Omental fat pad (tissue), 4 donors: ENCODE measurements at places on chromosomes 3 and 15.

GRCh38 chr15:83250781-83251180, 33.7 kb downstream of the BNC1 start:
- no peak for DNase-seq

- DNase-seq, result no peak
Measured at GRCh38 chr3:184748219-184749135, 36.6 kb upstream of the MAGEF1 start.

DNA sequence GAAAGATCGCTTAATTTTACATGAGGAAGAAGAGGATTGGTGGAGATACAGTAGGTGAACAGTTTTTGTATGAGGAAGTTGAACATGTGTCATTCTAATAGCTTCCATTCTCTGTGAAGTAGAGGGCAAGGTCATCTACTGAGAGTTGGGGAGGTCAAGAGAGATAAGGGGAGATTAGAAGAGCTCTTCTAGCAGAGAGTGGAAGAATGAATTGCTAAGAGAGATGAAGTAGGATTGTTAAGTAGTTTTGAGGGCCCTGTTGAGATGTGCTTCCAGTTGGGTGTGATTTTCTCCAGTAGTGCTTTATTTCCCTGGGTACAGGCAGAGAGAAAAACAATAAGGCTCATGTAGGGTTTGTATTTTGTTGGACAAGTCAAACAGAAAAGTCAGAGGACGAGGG, 5.2 kb downstream of the OPA1 start:
- no peak for DNase-seq

DNA sequence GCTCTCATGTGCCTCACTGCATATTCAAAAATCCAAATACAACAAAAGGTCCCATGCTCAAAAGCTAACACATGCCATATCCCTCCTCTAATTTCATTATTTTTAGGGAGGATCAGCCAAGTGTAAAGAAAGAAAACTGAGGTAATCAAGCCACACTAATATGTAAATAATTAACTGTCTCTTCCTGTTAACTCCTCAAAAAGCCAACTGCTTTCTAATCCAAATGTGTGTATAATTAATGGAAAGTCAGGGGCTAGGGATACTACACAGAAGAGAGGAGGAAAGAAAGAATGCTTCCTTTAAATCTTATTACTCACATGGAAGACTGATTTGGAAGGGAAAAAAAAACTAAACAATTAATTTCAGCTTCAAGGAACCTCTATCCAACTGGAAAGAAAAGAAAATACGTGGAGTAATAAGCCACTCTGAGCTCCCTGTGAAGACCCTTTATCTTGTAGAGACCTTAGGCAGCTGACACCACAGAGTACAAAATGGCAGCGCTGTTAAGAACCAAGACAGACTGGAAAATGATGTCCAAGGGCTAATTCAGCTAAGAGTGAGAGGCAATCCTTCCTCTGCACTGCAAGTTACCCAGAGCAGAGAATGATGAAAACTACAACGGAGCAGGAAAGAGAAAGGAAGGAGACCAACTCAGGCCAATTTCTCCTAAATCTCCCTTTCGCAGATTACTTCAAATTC, 56.8 kb downstream of the ZNF148 start:
- DNase-seq, result no peak

GRCh38 chr15:95503640-95504225, 826.8 kb upstream of the NR2F2 start:
- DNase-seq, result no peak

DNA sequence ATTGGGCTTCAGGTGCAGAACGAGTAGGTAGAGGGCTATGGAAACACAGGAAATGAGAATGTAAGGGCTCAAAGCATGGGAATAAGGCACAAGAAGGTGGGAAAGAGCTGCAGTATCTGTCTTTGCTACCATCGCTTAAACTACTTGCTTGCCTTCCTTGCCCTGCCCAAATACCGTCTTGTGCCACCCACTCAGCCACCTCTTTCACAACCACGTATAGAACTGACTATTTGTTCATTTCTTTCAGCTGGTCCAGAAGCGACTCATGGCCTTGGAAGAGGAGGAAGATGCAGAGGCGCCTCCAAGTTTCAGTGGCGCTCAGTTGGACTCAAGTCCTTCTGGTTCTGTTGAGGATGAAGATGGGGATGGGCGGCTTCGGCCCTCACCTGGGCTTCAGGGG, 11.8 kb downstream of the LPCAT4 start:
- no peak for DNase-seq

DNA sequence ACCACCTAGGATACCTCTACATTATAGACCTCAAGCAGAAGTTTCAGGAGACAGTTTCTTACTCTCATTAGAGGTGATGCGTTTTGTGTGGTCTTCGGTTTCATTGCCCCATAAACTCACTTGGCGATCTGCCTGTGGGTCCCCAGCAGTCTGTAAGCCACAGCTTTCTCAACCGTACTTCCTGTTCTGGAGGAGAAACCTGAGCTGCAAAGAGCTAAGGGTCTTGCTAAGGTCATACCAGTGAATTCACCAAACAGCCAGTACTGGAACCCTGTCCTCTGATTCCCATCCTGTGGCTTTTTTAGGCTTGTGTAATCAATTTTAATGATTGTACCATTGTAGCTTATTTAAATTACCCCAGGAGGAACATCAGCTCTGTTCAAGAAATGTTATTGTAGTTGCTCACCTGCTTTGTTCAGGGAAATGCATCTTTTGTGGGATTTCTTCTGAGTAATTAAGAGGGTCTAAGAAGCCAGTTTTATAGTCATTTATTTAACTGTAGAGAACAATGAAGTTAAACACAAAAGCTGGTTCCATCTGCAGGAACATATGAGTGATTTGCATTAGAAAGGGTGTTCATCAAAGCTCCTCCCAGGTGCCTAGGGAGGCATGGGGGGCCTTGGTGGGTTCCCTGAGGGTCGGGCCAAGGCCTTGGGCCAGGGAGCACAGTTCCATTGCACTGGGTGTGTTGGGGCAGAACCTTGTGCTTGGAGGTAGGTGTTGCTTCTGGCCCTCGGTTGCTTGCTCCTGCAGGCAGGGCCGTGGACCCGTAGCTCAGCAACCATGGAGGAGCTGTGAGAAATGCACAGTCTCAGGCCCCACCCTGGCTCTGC, 69.6 kb downstream of the APBA2 start:
- DNase-seq, result no peak

DNA sequence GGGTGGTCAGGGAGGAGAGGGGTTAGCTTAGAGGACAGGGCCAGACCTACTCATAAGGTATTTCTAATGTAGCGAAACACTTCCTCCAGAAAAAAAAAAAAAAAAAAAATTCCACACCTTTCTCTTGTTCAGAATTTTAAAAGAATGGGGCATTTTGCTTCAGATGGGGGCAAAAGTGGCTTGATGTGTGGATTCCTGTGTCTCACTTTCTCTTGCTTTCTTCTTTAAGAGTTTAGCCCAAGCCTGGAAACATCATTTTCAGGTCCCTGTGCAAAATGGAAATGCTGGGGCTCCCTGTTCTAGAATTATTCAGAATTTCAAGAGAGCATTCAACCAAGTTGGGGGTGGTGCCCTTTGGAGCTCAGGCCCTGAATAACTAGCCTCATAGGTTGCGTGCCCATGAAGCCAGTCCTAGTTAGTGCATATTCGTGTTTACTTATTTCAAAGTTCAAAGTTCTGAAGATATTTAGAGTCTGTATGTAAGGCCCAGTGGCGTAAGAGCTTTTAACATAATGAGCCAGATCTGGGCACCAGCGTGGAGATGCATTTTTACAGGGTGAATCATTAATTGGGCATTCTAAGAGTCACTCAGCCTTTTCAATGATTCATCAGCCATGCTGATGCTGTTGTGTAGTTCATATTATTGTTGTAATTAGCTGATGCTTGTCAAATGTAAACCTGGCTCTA, 104.5 kb downstream of the RPLP1 start:
- peak; percentile 30 for DNase-seq

DNA sequence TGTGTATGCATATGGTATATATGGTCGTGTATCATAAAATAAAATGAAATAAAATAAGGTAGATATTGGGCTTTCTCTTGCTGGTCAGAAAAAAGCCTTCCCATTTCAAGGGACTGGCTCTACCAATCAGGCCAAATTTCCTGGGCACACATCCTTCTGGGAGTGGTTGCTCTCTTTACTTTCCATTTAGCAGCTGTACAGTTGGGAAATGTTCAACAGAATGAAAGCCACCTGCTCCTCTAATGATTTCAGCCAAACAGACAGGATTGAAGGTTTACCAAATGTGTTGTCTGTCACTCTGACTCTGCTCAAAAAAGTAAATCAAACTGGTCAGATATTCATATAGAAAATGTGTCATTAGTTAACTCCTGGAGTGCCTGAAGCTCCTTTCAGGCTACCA, 380.4 kb downstream of the ROBO2 start:
- DNase-seq, result no peak

GRCh38 chr15:74240002-74240568, 4.0 kb downstream of the CCDC33 start:
- DNase-seq, result peak; percentile 32

GRCh38 chr3:40317061-40317855, 7.8 kb downstream of the EIF1B start:
- no peak for DNase-seq

DNA sequence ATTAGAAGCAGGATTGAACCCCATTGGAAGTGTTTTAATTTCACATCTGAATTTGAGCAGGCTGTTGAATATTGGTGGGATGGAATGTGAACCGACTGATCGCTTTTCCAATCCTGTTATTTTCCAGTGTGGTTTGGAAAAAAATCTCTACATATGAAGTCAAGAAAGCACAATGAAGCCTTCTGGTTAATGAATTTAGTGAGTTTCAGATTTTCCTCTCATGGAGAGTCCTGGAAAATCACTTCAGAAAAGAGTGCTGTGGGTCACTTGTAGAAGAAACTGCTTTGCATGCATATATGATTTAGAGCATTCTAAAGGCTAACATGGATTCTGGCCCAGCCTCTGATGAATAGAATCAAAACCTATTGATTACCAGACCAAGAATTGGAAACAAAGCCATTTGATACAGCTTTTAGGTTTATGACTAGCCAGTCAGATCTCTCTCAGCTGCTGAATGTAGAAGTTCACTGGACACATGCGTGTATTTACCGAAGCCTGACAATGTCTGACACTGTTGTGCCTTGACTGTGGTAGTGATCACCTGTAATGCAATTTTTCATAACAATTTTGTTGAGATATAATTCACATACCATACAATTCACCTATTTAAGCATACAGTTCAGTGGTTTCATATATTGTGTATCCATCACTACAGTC, 121.9 kb downstream of the FNDC3B start:
- DNase-seq, result no peak

- DNase-seq, result no peak
Measured at GRCh38 chr15:47422881-47423665, 294.2 kb upstream of the SEMA6D start.

DNA sequence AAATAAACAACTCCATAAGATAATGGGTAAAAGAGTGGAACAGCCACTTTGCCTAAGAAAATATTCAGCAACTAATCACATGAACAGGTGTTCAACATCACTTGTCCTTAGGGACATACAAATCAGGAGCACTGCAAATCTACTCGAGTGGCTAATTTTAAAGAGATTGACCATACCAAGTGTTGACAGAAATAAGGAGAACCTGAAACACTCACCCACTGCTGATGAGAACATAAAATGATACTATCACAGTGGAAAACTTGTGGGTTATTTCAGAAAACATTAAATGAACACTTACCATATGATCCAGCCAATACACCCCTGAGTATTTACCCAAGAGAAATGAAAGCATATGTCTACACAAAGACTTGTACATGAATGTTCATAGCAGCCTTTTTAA, 70.5 kb downstream of the GABRB3 start:
- DNase-seq, result no peak

DNA sequence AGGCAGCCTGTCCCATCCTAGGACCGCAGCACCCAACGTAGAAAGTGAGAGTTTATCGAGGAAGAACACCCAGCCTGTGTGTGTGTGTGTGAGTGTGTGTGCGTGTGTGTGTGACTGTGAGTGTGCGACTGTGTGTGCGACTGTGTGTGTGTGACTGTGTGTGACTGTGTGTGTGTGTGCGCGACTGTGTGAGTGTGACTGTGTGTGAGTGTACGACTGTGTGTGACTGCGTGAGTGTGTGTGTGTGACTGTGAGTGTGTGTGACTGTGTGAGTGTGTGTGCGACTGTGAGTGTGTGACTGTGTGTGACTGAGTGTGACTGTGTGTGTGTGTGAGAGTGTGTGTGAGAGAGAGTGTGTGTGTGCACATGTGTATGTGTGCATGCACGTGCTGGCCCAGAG, 15.1 kb upstream of the DLL4 start:
- DNase-seq, result no peak

DNA sequence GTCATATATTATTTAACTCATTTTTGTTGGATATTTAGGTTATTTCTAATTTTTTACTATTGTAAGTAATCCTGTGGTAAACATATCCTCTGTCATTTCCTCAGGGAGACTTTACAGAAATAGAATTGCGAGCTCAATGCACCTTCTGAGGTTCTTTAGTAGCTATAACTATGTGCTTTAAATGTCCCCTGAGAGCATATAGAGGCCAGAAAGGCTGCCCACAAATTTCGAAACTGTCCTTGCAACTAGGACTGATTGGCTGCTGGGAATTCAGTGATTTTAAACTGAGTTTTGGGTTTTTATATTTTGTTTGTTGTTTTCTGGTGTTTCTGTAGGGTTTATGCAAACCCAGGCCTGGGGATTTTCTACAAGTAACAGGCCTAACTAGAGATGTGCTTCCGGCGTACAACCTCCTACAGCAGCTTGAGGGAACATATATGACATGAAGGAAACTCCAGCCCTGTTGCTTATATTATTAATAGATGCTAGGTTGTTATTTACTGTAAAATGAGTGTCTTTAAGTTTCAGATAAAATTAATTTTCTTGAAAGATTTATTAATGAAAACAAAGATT, 29.1 kb upstream of the P4HTM start:
- no peak for DNase-seq

- peak; percentile 96 for DNase-seq
Measured at GRCh38 chr3:14124615-14125192, at the start of the genes CHCHD4 and TMEM43. CHCHD4 (minus strand) TSS chr3:14124870; CDS start chr3:14124676, 194 bp downstream. TMEM43 (plus strand) TSS chr3:14125052; CDS start chr3:14125194, 142 bp downstream.

DNA sequence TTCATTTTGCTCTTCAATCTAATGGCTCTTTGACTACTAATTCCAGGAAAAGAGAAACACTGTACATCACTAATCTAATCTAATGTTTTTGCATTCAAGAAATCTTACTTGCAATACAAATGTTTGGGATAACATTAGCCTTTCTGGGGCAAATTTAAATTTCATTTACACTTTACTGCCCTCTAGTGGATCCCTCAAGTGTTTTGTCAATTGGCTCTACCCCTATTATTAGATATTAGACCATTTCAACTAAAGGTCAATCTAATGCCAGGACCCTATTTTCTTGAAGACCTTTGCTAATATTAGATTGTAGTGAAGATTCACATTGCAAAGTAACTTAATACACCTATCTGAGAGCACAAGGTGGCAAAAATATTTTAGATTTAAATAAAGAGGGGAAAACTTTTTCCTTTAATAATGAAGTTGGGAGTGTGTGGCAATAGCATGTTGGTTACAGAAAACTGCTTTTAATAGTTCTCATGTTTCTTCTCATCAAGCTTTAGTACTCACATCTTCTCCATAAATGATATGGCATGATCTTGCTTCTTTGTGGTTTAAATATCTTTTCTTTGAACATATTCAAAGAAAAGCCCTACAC, 5.0 kb downstream of the C2CD4A start:
- no peak for DNase-seq

GRCh38 chr3:133948996-133949395, 53.3 kb upstream of the RAB6B start:
- no peak for DNase-seq
